DMS53 (cell line): ENCODE measurements at places on chromosomes 3 and 15.

GRCh38 chr3:84442533-84442932, 516.3 kb upstream of the CADM2 start:
- DNase-seq, result no peak

- no peak for DNase-seq
Observed at GRCh38 chr15:85312929-85313331, 67.5 kb upstream of the AKAP13 start.

GRCh38 chr15:41955807-41956525, 16.4 kb downstream of the EHD4 start:
- DNase-seq, result no peak

- DNase-seq, result peak; percentile 14
Observed at GRCh38 chr3:7876741-7877297, 624.8 kb upstream of the LMCD1 start.

DNA sequence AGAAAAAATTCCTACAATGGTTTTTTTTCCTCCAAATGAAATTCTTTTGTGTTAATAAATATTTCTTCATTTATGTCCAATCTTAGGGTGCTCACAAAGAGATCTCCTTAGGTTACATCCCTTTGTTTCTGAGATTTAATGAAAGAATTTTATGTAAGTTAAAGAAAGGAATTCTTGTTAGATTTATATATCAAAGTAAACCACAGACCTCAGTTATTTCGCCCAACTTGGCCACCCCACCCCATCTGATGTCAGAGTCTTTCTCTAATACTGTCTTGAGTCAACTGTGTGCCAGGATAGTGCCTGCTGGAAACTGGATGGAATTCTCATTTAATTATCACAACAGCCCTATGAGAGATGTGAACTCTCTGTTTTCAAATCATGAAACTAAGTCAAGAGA, 259.9 kb downstream of the OPA1 start:
- DNase-seq, result no peak

GRCh38 chr15:80367661-80368060, 36.5 kb upstream of the ARNT2 start:
- peak; percentile 2 for DNase-seq

DNA sequence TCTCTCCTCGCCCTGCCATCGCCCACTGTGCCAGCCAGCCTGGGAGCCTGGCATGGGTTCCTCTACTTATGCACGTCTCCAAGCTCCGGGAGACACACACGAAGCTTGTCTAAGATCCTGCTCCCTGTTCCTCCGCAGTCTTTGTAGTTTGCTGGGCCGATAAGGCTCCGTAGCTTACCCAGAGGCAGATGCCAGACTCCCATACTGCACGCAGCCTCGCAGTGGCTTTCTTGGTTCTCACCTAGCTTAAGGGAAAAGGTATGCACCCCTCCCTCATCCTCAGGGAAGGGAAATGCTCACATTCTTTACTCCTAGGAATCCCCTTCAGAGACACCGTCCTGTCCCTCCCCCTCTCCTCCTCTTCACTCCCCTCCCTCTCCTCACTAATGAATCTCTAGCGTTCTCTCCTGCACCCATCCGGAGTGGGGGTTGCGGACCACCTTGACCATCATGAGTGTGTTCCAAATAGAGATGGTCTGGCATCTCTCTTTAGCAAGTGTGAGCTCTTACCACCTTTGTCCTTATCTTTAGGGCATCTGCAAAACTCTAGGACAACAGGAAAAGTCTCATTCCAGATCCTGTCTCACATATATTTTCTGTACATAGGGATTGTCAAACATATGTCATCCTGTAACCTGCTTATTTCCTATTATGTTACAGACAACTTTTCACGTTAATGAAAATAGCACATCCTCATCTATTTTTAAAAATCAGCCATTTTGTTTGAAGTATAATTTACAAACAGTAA, 56.5 kb downstream of the TMEM266 start:
- DNase-seq, result no peak

GRCh38 chr3:21751886-21752285, 876 bp upstream of the ZNF385D start:
- no peak for DNase-seq

DNA sequence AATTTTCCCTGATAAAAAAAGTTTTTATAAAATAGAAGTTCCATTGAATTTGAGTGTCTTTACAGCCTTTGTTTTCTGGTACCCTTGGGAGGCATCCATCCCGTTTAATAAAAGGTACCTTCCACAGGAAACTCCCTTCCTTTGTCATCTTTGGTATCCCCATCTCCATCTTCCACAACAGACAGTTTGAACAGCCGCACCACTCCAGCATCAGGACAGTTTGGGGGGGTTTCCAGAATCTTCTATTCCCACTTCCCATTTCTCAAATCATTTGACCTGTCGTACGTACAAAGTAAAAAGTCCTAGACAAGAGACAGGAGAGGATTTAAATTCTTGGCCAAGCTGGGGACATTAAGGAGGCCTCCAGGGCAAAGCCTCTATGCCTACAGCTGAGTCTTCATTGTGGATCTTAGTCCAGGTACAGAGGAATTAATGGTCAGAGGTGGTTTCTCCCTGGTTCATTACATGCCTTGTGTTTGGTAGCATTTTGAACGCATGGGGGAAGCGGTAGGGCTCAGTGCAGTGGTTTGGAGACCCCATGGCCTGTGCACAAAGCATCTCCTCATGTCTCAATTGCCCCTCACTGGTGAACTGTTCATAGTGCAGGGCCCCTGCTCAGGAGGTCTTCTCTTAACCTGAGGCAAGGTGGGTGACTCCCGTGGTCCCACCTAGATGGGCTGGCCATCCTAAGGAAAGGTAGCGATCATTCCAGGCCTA, 19.4 kb upstream of the BCL2A1 start:
- DNase-seq, result no peak

GRCh38 chr3:194327218-194328052, 23.7 kb downstream of the CPN2 start:
- DNase-seq, result no peak

- no peak for DNase-seq
Observed at GRCh38 chr3:19471138-19471537, 322.8 kb downstream of the KCNH8 start.

DNA sequence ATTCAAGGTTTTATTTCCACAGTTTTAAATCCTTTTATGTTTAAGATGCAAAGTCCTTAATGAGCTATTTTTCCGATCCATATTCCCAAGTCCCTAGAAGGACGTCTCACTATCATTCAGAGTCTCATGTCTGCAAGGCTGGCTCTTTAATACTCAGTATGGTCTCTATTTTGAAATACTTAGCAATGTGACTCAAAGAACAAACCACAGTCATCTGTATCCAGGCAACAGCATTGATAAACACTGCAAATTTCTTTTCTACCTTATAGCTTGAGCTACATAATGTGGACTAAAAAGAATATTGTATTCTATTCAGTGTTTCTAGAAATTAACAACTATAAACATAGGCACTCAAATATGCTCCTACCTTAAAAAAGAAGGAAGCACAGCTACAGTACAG, 588.3 kb upstream of the NAALADL2 start:
- no peak for DNase-seq

DNA sequence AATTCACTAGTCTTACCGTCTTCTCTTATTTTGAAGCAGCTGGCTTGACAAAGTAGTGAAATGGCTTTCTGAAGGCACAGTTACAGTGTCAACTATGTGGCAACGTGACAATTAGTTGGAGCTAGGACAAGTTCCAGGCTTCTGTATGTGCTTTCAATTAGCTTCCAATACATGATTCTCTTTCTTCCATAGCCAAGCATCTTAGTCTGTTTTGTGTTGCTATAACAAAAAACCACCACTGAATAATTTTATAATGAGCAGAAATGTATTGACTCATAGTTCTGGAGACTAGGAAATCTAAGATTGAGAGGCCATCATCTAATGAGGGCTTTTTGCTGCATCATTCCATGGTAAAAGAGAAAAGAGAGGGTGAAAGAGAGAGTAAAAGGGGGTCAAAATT, 365.1 kb upstream of the PLSCR5 start:
- DNase-seq, result no peak

DNA sequence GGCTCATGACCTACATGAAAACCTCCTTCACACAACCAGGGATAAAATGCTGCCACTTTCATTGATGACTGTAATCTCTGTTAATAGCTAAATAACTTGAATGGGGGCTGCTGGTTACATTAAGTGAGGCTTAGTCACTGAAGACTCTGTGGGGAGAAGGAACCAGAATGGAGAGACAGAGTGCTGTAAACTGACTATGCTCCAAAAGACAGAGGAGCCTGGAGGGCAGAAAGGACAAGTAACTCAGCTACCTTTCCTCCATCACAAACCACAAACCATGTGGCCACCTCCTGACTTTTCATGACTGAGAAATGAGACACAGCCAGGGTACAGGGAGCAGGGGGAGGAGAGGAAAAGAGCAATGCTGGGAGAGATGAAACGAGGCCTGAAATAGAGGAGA, 97.1 kb upstream of the TRIM42 start:
- no peak for DNase-seq

GRCh38 chr3:125681146-125681545, 85.8 kb upstream of the OSBPL11 start:
- no peak for DNase-seq

GRCh38 chr3:8743021-8743601, 9.5 kb downstream of the CAV3 start:
- DNase-seq, result no peak

DNA sequence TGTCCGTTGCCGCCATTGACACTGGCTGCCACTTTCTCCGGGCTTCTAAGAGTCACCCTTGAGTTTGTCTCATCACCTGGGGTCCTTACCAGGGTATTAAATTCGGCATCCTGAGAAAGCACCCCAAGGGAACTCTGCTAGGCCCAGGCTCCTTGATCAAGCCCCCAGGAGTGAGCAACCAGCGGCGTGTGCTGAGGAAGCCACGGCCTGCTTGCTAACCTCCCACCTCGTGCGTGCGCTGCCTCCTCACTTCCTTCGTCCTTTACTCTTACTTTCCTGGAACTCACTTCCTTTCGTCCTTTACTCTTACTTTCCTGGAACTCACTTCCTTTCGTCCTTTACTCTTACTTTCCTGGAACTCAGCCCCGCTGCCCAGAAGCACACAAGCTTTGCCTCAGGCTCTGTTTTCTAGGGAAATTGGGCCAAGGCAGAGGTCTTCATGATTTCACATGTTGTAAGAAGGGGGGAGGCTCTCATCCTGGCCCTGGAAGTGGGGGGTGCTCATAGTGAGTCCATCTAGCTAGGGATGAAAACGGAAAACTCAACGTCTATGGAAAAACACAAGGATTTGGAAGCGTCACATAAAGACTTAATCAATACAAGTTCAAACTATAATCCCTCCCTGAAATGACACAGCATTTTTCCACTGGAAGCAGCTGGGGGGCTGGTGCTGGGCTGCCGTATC, 36.7 kb upstream of the BDH1 start:
- DNase-seq, result no peak

DNA sequence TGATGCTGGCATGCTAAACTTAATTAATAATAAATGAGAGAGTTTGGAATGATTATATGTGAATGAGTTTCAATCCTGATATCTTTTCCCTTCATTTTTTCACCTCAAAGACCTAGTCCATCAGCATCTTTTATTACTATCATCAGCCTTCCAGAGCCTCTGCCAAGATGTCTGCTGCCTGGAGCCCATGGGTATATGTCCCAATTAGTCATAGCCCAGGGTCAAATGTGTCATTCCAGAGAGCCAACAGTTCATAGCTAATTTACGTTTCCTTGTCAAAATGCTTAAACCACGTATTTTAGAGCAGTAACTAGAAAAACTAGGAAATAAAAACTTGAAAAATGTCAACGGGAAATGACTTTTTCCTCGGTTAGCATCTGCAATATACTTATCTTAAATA, 457.9 kb downstream of the SI start:
- DNase-seq, result no peak
